ENCODE measurements at places on chromosomes 13 and 19.

- no peak for DNase-seq
Observed at GRCh38 chr19:10412257-10412977, 7.9 kb upstream of the PDE4A start.

DNA sequence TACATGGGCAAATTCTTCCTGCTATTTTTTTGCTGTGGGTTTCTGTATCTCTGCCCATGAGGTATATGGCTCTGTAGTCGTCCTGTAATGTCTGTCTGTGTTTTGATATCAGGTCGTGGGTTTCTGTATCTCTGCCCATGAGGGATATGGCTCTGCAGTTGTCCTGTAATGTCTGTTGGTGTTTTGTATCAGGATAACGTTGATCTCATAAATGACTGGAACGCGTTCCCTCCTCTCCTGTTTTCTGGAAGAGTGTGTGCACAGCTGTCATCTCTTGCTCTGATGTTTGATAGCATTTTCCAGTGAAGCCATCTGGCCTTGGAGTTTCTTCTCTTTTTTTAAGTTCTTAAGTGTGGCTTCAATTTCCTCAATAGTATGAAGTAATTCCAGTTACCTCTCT, 57.2 kb downstream of the SOX1 start:
- no peak for DNase-seq

GRCh38 chr13:76851961-76852360, 34.2 kb downstream of the KCTD12 start:
- no peak for DNase-seq

GRCh38 chr19:13260883-13261653, 110.9 kb downstream of the IER2 start:
- peak; percentile 75 for DNase-seq

DNA sequence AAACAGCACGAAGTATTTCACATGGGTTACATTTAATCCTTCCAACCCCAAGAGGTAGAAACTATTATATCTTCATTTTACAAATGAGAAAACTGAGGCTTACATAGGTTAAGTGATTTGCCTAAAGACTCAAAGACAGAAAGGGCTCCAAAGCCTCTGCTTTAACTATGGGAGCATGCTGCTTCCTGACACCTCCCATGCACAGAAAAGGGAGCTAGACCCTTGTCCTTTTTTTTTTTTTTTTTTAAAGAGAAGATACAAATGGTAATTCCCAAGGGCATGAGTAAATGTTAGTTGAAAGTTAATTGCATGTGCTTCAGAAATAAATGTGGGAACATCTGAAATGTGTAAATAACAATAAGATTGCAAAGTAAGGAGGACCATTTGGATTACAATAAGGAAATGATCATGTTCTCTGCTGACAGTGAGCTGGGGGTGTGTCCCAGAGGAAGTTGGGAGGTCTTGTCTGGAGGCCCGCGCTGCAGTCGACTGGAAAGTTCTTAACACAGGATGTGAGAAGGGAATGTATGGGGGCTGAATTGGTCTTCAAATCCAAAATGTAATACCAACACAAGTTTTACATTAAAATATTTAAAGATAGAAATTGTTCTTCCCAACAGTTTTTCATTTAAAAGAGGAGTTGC, 500.3 kb downstream of the KLF12 start:
- no peak for DNase-seq
